Hindlimb muscle (tissue), 1 donor: ENCODE measurements at places on chromosomes 12 and 14.
A peak's percentile ranks its signal among the peaks of the same experiment; 100 is the strongest.

DNA sequence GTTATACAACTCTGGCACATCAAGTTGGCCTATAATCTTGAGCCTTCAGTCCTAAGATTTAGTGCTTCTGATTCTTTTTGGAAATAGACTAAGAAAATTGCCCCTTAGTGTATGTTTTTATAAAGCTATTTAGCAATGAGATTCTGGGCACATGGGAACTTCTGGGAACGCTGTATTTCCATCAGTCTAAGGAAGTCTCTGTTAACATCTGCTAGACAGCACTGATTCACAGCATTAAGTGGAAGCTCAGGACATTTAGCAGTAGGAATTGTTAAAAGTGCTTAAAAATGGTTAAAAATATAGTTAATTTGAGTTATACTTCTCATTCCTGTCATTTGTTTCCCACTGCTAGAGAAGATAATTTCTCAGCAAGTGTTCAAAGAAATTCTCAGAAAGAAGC lies 579.1 kb downstream of the SLC16A7 start:
- DNase-seq = no peak

DNA sequence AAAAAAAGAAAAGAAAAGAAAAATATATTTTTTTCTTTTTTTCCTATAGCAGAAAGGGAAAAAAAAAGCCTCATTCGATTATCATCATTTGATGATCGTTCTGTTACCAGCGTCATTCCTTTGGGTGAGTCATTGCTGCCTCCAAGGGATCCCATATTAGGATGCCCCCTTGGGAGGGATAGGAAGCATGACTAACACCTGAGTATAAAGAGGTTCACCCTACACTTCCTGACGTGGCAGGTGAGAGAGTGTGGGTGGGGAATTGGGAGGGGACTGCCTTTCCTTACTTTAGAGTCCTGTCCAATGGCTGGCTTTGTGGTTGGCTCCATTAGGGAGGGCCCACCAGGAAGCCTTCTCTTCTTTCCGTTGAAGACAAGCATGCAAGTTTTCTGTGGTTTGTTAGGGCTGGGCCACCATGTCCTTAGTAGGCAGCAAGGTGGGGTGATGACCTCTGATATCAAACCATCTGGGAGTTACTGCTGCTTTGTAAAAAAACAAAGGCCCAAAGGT lies 56.1 kb upstream of the FUT8 start:
- DNase-seq = no peak

- no peak for DNase-seq
These were observed 4.2 kb upstream of the DTX1 start for GRCh38 chr12:113052326-113052725.

- peak; percentile 26 for DNase-seq
These were observed 839 bp downstream of the SLC38A1 start for GRCh38 chr12:46267825-46268582.

- DNase-seq = peak; percentile 83
These were observed 211.3 kb upstream of the KRR1 start for GRCh38 chr12:75722714-75723200.

DNA sequence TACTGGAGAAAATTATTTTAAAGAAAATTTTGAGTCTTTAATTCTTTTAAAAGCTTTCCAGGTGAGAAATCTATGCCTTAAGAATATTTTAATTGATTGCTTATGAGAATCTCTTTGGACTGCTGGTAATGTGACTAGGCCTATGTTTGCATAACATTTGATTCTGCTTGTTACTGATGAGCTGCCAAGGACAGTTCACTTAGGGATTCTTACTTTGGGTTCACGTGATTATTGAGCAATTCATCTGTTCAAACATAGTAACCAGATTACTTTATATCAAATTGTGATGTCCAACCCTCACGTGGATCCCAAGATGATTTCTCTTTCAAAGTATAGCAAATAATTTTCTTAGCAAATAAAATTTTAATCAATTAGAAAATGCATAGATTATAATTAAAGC lies 27.4 kb upstream of the ABCD2 start:
- DNase-seq = no peak

DNA sequence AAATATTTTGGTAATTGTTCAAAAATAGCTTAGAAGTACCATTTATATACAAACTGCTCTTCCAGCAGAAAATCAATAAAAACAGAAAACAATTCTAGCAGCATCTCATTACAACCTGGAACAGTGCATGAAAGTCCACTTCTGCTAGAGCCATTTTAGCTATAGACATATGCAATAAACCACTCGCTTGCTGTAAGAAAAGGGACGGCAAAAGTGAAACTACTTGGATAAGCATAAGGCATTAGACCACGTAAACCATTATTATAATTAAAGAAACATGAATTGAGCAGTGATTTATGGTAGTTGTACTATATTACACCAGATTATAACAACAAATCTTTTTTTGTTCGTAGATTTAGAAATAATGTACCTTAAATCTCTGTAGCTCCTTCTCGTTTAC lies 48.7 kb downstream of the LRIG3 start:
- no peak for DNase-seq

DNA sequence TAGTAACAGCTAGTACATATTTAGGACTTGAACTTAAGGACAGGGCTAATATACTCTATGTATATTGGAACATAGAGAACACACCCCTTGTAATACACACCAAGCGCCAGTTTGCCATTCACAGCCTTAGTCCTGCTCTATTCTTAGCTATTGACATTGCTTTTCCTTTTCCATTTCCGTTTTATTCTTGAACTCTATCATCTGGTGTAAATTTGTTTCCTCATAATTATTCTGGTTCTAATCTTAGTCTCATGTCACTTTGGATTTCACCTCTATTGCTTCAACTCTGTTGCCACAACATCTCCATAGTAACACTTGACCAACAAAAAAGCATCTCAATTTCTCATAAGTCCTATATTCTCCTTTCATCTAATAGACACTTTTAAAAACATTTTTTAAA lies 225.7 kb downstream of the PHLDA1 start:
- DNase-seq = no peak

DNA sequence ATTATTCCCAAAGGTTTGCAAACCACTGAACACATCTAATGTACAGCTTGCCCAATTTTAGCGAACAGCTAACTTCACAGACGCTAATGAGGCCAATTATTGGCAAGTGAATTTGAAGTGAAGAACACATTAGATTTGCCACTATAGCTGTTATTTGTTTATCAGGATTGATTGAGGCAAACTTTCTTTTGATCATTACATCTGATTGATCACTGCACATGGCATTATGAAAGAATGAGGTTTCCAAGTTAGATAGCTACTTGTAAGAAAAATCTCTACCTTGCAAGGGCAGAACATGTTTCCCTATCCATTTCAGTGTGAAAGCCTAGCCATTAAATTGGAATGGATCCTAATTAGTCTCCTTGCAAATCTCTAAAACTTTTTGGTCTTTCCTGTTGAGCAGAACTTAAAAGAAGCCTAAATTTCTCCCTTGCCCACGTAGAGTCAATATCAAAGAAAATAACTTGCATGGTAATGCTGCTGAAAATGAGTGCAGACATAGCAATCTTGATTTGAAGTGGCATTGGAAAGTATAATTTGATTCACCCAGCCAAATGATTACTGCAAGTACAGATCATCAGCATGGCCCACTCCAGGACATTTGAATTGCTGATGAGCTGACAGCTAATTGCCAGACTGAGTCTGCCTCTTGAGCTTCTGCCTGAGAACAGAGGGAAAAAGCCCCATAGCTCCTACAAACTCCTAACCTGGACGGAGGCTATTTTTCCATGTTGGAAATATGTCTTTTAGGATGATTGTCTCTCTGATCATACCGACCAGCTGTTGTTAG lies 98.6 kb downstream of the TPH2 start:
- no peak for DNase-seq

DNA sequence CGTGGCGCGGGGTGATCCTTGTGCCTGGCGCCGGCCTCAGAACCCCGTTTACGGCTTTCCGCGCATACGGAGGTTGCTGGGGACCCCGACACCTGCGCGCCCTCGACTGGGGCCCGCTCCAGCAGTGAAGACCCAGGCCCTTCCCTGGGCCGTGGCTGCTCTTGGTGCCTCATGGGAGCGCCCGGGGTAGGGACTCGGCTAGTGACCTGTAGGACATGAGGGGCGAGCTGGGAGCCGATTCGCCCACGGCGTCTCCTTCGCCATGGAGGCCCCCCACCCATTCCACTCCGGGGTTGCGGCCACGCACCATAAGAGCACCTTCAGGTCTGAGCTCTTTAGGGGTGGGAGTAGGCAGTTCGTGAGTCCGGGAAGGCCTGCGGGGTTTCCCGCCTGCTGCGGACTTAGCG lies 14.2 kb upstream of the PAX9 start:
- DNase-seq = no peak

DNA sequence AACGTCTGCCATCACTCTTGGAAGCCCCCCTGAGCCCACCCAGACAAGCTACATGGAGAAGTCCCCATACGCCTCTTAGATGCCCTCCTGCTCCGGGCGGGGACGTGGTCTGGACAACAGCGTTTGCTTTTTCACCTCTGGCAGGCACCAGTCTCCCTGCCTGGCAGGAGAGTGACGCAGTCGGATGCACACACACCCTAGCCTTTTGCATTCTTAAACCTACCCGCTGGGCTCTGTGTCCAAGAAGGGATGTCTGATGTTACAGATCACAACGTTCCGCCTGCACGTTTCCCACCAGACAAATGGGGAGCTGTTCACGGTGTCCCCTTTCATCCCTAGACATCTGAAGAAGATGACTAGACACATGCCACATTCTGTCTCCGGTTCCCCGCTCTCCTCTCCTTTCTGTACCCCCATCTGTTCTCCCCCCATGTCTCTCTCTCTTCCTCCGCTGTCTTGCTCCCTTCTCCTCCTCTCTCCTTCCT lies 100.2 kb downstream of the RIMBP2 start:
- DNase-seq = no peak

DNA sequence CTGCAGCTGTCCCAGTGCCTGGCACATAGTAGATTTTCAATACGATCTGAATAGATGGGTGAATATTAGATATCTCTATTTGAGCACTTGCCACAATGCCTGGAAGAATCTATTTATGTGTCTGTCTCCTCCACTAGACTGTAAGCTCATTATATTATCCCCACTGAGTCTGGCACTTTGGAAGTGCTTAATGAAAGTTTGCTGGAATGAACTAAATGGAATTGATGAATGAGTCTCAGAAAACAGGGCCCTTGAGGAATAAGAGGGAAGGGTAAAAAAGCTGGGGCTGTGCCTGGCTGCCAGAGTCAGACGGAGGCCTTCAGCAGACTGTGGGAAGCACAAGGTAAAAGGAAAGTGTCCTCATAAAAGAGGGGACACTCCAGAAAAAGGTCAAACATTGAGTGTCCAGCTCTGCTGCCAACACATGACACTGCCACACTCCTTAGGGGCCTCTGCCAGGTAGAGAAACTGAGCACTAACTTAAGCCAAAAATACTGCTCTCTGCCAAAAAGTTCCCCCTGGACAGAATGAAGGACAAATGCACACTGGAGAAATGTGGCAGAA lies 39.3 kb downstream of the GLT8D2 start:
- DNase-seq = no peak

- no peak for DNase-seq
These were observed 126.0 kb downstream of the HELB start for GRCh38 chr12:66428261-66428660.

DNA sequence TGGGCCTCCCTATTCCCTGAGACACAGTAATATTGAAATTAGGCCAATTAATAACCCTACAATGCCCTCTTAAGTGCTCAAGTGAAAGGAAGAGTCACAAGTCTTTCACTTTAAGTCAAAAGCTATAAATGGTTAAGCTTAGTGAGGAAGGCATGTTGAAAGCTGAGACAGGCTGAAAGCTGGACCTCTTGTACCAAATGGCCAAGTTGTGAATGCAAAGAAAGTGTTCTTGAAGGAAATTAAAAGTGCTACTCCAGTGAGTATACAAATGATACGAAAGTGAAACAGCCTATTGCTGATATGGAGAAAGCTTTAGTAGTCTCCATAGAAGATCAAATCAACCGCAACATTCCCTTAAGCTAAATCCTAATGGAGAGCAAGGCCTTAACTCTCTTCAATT lies 140.8 kb downstream of the PTCSC3 start:
- no peak for DNase-seq

DNA sequence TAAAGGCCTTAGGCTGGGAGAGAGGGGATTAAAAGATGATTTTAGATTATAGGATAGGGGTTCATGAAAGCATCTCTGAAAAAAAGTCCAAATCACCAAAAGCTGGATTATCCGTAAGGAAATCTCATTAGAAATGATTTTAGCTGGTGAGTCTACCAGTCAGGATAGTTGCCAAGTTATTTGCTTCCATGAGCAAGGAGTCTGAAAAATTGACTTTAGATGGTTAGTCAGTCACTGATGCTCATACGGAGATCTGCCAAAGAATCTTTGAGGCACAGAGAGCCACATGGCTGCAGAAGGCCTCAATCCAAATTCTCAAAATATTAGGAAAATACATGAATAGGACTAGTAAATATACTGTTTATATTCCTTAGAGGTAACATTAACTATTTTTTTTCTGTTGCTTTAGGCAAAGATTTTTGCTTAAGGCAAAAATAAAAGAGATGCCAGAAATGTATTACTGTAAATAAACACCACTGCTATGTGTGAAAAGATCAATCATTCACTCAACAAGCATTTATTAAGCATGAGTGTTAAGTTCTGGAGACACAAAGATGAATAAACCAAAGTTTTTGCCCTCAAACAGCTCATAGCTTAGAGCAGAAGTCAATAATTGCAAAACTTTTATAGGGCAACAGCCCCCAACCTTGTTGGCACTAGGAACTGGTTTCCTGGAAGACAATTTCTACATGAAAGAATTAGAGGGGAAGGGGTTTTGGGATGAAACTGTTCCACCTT lies 105.2 kb downstream of the BBS10 start:
- no peak for DNase-seq
